ENCODE measurements at places on chromosomes 6 and 20. TPM values are rescaled to one million over a fixed set of nuclear protein-coding genes. Genes with fewer than 3 reads are reported as not detected.
A peak's percentile ranks its signal among the peaks of the same experiment; 100 is the strongest.

GRCh38 chr6:44294832-44295791 is 18.0 kb downstream of the AARS2 start:
- DNase-seq: no peak

DNA sequence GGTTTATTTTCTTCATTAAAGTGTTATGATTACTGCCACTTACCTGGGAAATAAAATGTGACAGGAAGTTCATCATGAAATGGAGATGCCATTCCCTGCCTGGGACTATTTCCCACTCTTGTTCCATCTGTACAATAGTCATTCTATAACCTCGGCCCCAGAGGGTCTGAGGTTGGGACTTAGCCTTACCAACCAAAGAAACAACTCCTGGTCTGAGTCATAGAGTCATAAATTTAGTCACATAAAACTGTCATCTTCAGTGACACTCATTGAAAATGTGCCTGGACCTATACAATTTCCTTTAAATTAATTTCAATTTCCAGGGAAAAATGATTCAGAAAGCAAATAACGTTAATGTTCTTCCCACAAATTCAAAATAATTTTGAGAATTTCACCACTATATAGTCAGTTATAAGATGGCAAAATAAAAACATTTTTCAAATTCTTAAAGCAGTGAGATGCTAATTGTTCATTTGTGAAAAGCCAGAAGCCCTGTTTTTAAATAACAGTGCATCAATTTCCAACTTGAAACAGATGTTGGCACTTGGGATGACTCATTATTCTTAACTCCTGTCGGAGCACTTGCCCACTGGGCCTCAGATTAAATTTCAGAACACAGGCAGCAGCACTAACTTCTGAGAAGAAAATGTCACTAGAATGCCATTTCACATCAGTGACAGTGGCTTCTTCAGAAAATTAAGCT is 201.2 kb upstream of the SMLR1 start:
- no peak for DNase-seq

GRCh38 chr6:116568821-116569755 is 2.2 kb upstream of the RWDD1 start:
- DNase-seq: no peak

DNA sequence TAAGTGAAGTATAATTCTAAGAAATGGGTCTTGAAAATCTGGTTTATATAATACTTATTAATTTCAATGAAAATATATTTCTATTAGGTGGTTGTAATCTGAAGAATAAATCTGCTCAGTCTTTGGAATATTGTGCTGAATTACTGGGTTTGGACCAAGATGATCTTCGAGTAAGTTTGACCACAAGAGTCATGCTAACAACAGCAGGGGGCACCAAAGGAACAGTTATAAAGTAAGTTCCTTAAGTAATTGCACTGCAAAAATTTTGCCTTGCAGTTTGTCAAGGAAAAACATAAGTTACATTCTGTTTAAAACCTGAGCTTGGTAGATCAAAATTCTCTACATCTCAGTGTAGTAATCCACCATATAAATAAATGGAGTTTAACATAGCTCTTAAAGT is 106.0 kb downstream of the MYO6 start:
- peak; percentile 33 for DNase-seq

DNA sequence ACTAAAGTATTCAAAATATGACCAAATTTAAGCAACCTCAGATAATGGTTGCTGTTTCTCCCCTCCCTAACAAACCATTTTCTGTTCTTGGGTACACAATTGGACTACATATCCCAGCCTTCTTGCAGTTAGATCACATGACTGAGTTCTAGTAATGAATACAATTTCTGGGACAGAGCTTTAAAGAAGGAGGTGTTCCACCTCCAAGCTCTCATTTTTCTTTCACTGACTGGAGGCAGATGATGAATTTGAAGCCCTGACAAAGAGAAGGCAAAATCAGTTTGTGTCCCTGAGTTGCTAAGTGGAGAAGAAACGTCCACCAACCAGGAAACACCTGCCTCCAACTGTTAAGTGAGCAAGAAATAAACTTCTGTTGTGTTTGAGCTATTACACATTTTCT is 117.2 kb downstream of the LCA5 start:
- DNase-seq: no peak

DNA sequence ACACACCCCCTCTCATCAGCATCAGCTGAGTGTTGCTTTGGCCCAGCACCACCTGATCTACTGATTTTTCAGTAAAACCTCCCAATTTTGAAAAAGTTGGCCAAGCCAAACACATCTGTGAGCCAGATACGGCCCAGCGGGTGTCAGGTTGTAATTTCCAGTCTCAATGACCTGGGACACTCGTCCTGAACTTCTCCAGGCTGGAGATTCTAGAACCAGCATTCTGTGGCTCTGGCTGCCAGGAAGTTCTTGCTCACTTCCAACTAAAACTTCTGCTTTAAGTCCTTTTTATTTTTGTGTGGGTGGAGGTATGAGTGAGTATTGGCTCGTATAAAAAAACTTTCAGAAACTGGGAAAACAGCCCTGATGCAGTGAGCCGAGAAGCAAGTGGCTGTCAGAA is 5.1 kb downstream of the KIAA1755 start:
- no peak for DNase-seq

- no peak for DNase-seq
Observed at GRCh38 chr6:168863467-168863866, 390.2 kb downstream of the THBS2 start.

DNA sequence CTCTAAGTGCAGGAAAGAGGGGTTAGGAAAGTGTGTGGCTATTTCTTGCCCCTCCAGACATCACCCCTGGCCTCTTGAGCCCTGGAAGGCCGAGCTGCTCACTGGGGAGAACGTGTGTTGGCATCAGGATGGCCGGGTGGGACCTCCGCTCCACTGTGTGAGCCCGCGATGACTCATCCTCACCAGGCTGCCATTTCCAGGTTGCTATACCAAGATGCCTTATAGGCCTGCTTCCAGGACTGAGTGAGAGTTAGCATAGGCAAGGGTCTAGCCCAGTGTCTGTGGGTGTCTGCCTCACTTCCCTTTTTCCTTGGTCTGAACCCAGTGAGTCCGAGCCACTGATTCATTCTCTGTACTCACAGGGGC is 105.0 kb downstream of the MRPL14 start:
- DNase-seq: no peak

- no peak for DNase-seq
Observed at GRCh38 chr6:151160929-151161757, 78.6 kb upstream of the AKAP12 start.

DNA sequence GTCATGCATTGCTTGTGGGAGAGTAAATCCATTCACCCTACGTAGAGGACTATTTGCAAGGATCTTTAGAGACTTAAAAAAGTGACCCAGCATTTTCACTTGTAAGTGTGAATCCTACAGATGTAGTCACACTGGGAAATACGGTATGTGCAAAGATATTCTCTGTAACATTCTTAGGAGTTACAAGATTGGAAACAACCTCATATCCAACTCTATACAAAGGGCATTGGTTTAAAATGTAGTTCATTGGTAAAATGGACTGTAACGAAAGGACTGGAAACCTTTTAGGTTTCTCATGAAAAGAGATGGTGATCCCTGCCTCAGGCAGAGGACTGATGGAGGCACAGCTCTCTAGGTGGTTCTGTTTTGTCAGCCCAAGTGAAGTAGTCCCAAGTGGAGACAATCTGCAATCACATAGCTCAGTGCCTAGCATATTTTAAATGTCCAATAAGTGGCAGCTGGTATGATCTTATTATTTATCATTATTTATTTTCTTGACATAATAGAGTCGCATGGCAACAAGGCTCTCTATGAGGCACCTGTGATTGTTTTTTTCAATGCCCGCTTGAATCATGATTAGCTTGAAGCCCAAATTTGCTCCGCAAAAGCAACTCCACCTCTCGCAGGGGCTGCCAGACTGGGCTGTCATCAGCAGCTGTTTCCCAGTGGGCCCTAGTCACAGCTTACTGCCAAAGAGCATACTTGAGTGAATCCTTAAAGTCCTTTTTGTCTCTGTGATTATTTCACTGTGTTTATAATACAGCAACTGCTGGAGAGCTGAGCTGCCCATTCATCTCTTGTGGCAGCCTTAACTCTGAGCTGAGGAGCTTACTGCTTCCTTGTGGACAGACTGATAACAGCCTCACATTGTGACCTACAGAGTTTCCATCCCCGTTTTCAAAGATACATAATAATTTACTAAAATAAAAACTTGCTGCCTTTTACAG is 19.8 kb upstream of the ENPP1 start:
- DNase-seq: no peak

- peak; percentile 34 for DNase-seq
Observed at GRCh38 chr6:146857980-146858347, 259.2 kb downstream of the ADGB start.

GRCh38 chr20:58294497-58295455 is 14.7 kb upstream of the RAB22A start:
- peak; percentile 22 for DNase-seq

- no peak for DNase-seq
Observed at GRCh38 chr6:160160929-160161646, 39.5 kb downstream of the SLC22A1 start.

GRCh38 chr6:43977404-43978111 is 149.7 kb downstream of the MRPL14 start:
- no peak for DNase-seq

DNA sequence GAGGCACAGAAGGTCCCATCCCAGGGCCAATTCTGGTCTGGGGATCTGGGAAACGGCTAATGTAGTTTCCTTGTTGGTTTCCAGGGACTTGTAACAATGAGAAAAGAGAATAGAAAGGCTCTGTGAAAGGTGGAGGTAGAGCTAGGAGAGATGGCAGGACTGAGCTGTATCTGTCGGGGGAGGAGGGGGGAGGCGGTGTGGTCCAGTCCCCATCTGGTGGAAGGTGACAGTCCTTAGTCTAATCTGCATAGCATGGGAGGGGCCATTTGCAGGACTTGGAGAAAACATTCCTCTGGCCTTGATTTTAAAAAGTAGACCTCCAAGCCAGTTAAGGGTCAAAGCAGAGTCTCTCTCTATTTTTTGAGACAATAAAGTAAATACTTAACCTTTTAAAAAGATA is 137.1 kb downstream of the DNAH8 start:
- DNase-seq: no peak

- no peak for DNase-seq
Observed at GRCh38 chr6:143107911-143108761, 47.4 kb downstream of the AIG1 start.

GRCh38 chr6:8904754-8905153 is 469.4 kb upstream of the SLC35B3 start:
- peak; percentile 3 for DNase-seq

DNA sequence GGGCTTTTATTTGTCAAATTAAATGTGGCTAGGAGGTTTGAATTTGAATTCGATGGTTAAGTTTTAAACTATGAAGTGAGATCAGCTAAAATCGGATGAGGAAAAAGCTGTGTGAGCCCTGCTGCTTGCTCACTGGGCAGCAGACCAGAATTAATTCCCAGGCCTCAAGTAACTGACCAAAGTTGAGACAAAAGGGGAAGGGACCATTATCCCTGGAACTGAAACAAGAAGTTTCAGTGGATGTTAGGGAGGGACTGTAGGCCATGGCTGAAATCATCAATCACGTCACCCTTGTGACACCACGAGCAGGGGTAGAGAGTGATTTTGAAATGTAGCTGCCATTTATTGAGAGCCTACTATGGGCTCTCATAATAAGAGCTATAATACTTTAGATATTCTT is 7.0 kb upstream of the PRSS35 start:
- no peak for DNase-seq

DNA sequence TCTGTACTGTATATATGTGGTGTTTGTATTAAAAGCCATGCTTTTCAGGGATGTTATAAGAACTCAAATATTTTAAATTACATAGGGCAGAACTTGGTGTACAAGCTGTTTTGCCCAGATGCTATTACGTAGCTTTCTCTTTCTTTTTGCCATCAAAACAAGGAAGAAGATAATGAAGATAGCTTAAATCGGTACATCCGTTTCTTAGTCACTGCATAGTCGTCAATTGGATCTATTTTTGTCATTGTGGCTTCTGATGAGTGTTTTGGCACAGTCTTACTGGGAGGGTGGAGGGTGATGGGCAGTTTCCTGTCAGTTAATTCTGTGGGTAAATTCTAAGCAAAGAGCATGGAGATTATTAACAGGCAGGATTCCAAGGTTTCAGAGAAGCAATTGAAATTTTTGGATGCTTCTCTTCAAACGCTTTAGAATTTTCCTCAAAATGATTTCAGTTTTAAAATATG is 649.1 kb upstream of the GJE1 start:
- no peak for DNase-seq

Gene MMP24
- total RNA-seq: not detected

Gene VSX1
- not detected for total RNA-seq

Gene APOBEC2
- total RNA-seq: not detected

Gene METTL24
- total RNA-seq: not detected

Gene KCNS1
- total RNA-seq: not detected

Gene BANF2
- not detected for total RNA-seq

Gene NKX2-4
- not detected for total RNA-seq

Gene SAMD10
- total RNA-seq: 12.1 TPM

Gene PI16
- 0.18 TPM for total RNA-seq

Gene OOEP
- not detected for total RNA-seq

Measured in K562 (cell line).